ENCODE measurements at places on chromosomes 1 and 21.
A peak's percentile ranks its signal among the peaks of the same experiment; 100 is the strongest.

- DNase-seq = no peak
Observed at GRCh38 chr1:186783193-186783592, 45.6 kb upstream of the PLA2G4A start.

DNA sequence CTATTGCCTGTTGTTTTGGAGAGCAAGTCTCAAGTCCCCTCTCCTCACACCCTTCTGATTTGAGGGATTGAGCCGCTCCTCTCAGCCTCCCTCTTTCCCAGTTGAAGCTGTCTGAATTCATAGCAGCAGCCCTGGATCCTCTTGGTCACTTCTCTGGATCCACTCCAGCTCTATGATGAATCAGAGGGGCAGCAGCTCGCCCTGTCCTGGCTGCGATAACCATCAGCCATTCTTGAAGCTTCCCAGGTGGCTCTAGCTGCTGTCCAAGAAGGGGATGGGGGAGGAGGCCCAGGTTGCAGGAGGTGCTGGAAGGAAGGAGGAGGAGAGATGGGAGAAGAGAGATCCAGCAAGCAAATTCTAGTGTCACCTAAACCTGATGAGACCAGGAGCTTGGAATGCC is 31.3 kb downstream of the WNT4 start:
- no peak for DNase-seq

DNA sequence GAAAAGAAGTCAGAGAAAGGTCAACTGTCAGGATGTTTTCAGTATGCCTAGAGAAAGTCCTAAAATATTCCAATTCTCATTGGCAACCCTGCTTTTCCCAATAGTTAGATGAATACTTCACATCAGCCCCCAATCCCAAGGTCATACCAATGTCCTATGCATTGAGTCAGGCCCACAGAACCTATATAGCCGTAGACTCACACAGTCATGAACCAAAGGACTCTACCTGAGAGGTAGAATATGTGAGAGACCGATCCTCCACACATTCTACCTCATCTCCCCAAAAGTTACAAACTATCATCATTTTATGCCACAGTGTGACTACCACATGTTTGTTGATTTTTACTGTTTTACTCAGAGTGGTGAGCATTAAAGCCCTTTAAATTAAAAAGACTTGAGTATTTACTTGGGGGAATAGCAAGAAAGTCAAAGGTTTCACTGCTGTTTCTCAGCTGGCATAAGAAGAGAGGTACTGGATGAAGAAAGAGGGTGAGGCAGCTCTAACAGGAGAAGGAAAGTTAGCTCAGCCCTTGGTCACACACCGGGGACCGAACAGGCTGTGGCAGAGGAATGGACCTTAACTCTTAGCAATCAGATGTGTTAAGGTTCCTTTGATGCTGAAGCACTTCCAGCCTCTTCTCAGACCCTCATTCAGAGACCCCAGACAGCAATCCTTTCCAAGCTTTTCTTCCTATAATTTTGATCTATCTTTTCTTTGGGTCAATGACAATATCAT is 937 bp downstream of the CD48 start:
- DNase-seq = no peak

GRCh38 chr1:150813028-150813707 is 5.1 kb upstream of the CTSK start:
- peak; percentile 34 for DNase-seq

DNA sequence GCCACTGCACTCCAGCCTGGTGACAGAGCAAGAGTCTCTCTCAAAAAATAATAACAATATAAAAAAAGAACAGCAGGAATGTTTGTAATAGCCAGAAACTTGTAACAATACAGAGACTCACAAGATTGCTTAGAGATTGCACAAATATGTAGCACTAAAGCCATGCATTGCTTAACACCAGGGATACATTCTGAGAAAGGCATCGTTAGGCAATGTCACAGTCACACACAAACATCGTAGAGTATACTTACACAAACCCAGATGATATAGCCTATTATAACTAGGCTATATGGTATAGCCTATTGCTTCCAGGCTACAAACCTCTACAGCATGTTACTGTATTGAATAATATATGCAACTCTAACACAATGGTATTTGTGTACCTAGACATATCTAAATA is 45.3 kb downstream of the GPATCH2 start:
- no peak for DNase-seq

GRCh38 chr1:38831731-38832369 is 27.7 kb downstream of the RRAGC start:
- DNase-seq = no peak

DNA sequence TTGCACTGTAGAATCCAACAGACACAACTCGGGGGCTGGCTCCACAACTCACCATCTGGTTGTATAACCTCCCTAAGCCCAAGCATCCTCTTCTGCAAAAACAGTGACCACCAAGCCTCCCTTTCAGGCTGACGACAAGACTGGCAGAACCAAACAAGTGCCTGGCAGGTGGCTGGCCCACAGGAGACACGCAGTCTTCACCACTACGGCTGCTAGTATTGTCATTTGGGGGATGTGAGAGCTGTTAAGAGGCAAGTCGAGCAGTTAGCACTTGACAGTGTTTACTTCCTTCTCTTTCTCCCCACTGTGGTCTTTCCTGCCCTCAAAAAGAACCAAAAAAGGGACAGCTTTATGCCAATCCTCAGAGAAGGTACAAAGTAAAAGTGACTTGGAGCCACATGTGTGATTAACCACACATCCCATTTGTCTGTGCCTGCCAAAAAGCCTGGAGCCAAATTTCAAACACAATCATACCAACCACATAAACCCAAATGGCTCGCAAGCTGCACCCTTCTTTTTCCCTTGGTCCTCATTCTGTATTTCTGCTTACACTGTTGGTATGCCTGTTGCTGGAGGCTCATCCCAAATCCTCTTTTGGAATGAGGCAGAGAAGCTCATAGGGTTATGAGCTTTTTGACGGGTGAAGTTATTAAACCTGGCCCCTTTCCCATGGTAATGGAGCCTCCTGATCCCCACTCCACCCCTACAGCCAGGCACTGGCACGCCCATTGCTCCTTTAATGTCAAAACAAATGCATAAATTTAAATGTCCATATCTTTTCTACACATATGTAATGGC is 94.1 kb downstream of the TGFBR3 start:
- peak; percentile 8 for DNase-seq

DNA sequence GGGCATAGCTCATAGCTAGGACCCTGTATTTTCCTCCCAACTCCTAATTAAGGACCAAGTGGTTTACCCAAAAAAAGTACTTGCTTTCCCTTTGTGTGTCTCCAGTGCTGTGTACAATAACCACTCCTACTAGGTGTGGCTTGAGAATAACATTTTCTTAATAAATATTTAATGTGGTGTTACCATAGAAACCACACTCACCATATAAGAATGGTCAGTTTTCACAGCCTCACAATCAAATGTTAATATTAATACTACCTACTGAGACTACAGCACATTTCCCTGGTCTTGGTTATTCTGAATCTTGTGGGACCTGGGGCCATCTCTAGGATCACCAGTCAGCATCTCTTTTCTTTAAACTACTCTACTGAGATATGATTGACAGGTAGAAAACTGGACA is 83.5 kb upstream of the BCAR3 start:
- DNase-seq = no peak

- DNase-seq = no peak
Observed at GRCh38 chr1:115676498-115677181, 34.9 kb downstream of the VANGL1 start.

DNA sequence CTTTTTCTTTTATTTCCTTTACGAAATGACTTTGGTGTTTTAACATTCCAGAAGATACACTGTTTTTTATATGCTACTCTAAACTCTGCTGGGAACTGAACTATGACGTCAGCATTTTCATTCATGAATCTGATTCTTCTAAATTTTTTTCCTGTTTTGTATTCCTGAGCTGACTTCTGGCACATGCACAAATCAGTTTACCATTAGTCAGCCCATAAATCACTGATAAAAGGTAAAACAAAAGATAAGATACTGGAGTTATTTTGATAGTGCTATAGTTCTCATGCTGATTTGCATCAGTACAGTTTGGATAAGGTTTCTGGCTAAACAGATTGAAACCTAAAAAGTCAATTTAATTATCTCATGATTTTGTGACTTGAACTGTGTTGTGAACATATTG is 10.4 kb downstream of the CAMTA1 start:
- no peak for DNase-seq

- DNase-seq = no peak
Observed at GRCh38 chr1:201310251-201310985, 27.1 kb downstream of the PKP1 start.

DNA sequence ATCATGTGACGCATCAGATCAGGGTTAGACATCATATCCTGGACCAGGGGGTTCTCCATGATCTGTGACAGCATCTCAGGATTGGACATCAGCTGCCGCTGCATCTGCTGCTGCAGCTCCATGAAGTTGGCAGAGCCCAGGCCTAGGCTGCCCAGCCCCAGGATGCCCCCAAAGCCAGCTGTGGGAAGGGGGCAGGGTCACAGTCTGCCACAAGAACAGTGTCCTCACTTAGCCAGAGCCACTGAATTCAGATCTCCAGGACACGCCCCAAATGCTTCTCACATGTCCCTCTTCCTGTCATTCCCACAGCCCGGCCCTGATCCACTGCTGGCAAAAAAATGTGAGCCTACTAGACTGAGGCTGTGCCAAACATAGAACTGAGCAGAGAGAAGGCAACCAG is 3.2 kb downstream of the UBQLN4 start:
- no peak for DNase-seq

- no peak for DNase-seq
Observed at GRCh38 chr1:216224233-216224632, 199.0 kb downstream of the USH2A start.

- DNase-seq = no peak
Observed at GRCh38 chr1:63042278-63042677, 258.3 kb downstream of the ATG4C start.

DNA sequence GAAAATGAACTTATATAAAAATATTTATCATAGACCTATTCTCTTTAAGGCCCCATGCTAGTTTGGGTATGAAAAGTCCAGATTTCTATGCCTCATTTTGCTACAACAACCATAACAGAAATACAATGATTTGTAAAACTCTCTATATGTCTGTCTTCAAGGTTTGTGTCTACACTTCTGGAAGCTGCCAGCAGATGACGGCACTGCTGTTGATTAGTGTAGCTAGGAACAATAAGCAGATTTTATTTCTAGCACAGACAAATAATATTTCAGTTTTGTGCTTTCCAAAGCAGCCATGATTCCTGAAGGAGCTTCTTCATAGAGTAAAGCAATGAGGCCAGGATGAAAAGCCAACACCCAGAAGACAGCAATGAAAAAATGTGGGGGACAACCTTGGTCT is 779.6 kb upstream of the ADGRL2 start:
- DNase-seq = no peak

- no peak for DNase-seq
Observed at GRCh38 chr1:110916669-110917306, 43.8 kb downstream of the CD53 start.

GRCh38 chr1:65527707-65528503 is 107.4 kb downstream of the LEPR start:
- DNase-seq = no peak

DNA sequence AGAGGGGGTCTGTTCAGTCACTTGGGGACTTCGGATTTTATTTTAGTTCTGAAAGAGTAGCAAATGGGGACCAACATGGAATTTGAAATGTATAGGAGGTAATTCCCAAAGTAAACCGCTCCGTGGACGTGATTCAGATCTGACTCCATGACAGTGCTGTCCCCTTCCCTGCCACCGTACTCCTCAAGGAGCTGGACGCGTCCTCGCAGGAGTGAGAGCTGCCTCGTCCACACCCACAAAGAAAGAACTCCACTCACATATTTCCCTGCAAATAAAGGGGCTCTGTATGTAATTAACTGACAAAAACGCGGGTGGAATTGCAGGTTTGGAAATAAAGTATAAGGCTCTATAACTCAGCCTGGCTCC is 183.6 kb downstream of the ETS2 start:
- DNase-seq = no peak

GRCh38 chr1:8520483-8520966 is 202.6 kb downstream of the SLC45A1 start:
- DNase-seq = no peak

DNA sequence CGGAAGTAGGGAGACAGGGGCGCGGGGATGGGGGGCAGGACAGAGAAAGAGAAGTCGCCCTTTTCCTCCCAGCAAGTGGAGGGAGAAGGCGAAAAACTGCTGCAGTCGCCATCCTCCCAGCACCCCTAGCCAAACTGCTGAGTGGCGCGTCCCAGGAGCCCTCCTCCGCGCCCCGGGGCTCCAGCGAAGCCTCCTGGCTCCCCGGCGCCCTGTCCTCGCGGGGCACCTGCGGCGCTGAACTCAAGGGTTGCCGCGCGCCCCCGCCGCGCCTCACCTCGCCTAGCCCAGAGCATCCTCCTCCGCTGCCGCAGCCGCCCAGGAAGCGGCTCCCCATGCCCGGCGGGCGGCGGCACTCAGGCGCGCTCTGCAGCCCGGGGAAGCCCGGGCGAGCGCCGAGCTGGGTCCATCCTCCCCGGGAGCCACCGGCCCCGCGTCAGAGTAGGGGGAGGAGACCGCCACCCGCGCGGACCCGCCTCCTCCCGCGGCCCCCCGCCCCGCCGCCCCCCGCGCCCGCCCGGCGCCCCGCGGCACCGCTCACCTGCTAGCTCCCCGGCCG is at the start of gene DAB1:
Gene DAB1 (minus strand): TSS at position 405 of the 556 bp plus-strand sequence. CDS start 133,030 bp downstream, outside the sequence.
- no peak for DNase-seq

DNA sequence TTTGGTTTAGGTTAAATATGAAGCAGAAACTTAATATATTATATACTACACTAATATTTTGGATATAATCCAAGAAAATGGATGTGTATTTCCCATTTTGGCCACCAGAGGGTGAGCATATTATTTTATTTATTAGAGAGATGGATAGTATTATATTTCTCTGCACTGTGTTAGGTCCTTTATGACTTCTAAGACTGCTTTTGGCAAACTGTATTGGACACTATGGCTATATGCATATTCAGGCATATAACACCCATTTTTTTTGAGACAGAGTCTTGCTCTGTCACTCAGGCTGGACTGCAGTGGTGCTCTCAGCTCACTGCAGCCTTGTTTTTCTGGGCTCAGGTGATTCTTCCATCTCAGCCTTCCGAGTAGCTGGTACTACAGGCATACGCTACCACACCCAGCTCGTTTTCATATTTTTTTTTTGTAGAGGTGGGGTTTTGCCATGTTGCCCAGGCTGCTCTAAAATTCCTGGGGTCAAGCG is 17.8 kb upstream of the PGM1 start:
- peak; percentile 56 for DNase-seq

DNA sequence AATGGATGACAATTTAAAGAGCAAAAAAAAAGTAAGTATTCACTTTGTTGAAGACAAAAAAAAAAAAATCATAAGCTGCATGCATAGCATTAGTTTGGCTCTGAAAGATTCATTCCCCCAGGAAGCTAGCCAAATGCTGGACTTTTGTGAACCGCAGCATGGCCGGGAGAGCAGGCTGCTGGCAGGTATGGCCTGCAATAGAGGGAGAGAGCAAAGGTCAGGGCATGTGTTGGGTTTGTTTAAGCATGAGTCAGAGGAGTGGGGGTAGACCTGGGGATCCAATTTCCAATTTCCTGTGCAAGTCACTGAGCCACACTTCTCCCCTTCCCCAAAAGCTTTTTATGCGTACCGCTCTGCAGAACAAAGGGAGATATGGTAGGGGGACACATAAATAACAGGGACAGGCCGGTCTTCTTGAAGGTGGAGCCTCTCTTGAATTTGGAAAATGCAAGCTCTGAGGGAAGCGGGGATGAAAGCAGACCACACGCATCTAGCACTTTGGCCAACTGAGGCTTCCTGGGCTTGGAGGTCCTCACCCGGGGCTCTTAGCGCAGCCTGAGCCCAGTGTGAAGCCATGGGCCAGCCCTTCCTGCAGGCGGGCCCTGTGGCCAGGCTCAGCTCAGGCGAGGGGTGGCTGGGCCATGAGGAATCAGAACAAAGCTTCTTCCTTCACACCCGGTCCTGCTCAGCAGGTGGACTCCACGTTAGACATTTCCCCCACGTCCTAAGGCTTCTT is 171.1 kb downstream of the TOMM20 start:
- no peak for DNase-seq
